ENCODE measurements at places on chromosomes 4 and X.

- no peak for DNase-seq
These were observed 107.1 kb downstream of the ANXA10 start for GRCh38 chr4:168199260-168199957.

- no peak for DNase-seq
These were observed 34.9 kb downstream of the STX18 start for GRCh38 chr4:4506961-4507360.

DNA sequence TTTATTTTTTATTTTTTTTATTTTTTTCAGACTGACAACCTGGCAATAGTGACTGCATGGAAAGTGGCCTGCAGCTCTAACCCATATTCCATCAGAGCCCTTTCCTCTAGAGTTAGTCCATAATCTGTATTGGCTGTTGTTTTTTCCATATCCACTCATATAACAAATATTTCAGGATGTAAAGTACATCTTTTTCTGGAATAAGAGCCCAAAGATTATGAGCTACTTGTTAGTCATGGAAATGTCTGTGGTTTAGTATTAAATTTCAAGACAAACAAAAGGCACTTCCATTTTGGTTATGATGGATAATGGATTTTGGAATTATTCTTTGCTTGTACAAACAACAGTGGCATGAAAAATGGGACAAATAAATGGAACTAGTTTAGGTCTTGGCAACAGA is 296.0 kb upstream of the HS3ST1 start:
- DNase-seq: no peak

GRCh38 chr4:164210377-164210776 is 543.6 kb upstream of the SMIM31 start:
- no peak for DNase-seq

DNA sequence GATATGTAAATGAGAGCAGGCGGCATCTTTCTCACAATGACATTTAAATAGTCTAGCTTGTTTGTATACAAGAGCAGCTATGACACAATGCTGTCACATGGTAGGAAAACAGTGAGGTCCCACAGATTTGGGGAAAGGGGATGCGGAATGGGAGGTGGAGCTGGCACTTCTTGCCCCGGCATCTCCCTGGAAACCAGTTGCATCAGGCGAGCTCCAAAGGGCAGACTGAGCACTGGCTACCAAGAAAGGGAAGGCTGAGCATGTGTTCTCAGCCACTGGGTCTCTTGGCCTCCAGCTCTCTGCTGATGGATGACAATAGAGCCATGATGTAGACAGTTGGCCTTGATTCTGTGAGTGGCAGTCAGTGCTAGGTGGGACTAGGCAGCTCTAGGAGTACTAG is 109.0 kb downstream of the UCHL1 start:
- no peak for DNase-seq

DNA sequence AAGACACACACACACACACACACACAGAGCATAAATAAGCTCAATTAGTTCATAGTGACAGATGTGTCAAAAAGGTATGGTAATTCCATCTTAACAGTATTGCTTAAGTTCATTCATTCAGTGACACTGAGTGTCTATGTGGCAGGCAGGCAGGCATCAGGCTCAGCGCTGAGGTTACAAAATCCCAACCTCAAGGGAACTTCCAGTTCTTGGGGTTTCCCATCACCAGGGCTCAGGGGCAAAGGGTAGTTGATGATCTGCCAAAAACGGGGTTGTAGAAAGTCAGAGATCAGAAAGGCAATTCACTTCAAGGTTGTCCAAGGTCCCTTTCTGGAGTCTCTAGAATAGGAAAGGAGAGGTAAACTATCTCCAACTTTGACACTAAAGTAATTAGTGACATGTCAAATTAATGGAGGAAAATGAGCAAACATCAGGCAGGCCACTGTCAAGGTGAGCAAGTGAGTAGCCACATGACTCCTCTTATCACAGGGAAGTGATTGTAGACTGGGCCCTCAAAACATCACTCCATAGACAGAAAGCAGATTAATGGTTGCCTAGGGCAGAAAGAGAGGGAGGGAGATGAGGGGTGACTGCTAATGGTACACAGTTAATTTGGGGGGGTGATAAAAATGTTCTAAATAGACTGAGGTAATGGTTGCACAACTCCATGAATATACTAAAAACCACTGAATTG is 41.8 kb downstream of the GPC4 start:
- no peak for DNase-seq

DNA sequence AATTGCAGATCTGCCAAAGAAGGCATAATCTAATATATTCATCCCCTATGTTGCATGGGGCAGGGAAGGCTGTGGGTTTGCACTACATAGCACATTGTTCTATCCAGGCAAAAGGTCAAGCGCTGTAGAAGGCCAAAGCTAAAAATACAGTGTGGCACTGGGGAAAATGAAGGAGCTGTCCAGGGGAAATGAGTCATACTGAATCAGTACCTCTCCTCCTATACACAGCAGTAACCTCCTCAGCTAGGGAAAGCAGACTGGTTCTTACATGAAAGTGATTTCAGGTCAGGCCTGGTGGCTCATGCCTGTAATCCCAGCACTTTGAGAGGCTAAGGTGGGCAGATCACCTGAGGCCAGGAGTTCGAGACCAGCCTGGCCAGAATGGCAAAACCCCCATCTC is 31.0 kb upstream of the SLC25A4 start:
- no peak for DNase-seq

GRCh38 chrX:48737940-48738339 is 23.6 kb upstream of the GLOD5 start:
- DNase-seq: no peak

- no peak for DNase-seq
These were observed 196.0 kb upstream of the PSAPL1 start for GRCh38 chr4:7630568-7631287.

DNA sequence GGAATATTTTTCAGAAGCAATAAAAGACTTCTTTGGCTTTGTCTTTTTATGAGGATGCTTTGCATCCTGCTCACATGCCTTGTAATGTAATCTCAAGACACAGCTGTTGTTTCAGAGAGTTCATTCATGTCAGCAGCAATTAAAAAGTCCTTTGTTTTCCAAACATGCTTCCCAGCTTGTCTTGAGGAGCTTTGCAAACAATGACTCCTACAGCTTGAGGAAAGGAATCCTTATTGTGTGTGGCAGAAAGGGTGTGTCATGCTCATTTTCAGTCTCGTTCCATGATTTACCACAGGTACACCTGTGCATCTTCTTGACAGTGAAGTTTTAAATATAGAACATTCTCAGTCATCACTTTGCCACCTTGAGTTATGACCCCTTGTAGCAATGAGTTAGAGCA is 139.2 kb upstream of the AADAT start:
- DNase-seq: no peak

DNA sequence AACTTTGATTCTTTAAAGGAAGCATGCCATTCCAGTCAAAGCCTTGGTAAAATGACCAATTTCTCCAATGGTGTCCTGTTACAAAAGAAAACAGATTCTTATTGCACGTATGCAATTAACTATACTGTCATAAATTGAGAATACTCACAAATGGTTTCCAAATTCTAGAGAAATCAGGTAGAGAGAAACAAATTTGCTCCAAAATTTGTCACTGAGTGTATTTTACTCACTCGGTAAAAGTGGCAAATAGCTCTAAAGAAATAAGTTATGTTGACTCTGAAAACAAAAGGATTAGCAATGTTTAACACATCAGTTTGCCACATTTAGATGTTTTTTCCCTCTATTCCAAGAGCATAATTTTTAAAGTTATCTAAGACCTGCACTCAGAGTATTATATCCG is 133.1 kb downstream of the DMD start:
- no peak for DNase-seq

- no peak for DNase-seq
These were observed 65.8 kb downstream of the PDLIM5 start for GRCh38 chr4:94517492-94517891.

GRCh38 chr4:94304365-94304971 is 38.2 kb downstream of the HPGDS start:
- no peak for DNase-seq

DNA sequence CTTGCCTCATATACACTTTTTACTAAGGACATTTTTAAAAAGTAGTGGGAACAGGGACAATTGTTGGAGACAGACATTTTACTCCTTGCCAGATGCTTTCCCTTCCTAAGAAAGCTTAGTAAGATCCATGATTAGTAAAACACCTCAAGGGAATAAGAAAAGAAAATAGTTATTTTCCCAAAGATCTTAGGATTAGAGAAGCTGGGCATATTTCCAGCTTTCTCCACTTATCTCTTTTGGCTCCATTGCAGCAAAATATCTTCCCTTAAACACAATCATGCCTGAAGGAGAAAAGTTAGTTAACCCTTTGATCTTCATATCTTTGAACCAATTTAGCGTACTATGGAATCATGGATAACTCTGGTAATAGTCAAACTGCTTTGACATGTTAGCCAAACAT is 257.9 kb downstream of the PCDH18 start:
- no peak for DNase-seq

- no peak for DNase-seq
These were observed 4.5 kb downstream of the DDX3X start for GRCh38 chrX:41338436-41338835.

DNA sequence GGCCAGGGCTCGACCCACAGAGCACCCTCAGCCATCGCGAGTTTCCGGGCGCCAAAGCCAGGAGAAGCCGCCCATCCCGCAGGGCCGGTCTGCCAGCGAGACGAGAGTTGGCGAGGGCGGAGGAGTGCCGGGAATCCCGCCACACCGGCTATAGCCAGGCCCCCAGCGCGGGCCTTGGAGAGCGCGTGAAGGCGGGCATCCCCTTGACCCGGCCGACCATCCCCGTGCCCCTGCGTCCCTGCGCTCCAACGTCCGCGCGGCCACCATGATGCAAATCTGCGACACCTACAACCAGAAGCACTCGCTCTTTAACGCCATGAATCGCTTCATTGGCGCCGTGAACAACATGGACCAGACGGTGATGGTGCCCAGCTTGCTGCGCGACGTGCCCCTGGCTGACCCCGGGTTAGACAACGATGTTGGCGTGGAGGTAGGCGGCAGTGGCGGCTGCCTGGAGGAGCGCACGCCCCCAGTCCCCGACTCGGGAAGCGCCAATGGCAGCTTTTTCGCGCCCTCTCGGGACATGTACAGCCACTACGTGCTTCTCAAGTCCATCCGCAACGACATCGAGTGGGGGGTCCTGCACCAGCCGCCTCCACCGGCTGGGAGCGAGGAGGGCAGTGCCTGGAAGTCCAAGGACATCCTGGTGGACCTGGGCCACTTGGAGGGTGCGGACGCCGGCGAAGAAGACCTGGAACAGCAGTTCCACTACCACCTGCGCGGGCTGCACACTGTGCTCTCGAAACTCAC is 3.6 kb downstream of the MID1IP1 start:
- DNase-seq: no peak

DNA sequence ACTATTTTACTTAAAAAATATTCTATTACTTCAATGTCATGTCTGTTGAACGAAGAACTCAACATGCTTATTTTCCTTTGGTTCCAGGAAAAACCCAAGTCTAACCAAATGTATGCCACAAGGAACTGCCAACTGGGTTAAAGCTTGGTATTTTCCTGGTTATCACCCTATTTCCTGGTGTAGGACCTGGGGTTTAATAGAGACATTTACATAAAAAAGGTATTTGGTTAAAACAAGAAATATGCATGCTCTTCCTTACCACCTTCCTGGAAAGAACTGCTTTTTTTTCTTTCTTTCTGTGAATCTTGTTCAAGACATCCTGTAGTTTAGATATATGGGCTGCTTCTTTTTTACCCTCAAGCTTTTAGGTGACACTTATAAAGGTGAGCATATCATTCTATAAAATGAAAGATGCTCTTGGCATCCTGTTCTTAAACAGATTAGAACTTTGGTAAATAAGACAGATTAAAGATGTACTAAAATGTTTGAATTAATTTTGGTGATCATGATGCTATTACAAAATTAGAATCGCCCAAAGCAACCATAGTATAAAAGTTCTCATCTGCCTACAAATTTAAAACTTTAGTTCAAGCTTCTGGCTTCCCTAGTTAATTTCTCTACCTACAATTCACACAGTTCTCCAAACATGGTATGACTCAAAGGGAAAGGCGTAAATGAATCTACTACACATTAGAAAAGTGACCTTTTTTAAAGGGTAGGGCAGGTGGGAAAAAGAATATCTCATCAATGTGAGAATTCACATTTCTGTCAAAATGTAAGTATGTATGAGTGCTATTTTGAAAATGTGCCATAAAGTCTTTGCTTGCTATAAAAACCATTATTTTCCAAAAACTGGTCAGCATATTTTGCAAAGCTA is 103.5 kb downstream of the CNOT6L start:
- no peak for DNase-seq

- DNase-seq: no peak
These were observed 19.4 kb downstream of the FAM9C start for GRCh38 chrX:13024986-13025385.

DNA sequence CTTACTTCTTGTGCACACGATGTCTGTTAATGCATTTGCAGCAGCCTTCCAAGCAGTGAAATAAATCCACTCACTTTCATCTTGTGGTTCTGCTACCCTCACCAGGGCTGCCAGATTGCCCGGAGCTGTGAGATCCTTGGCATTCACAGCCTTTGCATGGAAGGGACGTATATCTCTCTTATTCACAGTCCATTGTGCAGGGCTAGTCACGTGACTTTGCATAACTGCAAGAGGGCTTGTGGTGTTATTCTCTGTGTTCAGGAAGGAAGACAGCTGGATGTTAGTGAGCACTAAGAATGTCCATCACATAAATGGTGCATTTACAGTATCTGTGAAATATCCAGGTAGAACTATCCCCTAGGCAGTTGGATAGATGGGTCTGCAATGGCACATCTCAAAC is 96.5 kb upstream of the BEND4 start:
- DNase-seq: no peak

DNA sequence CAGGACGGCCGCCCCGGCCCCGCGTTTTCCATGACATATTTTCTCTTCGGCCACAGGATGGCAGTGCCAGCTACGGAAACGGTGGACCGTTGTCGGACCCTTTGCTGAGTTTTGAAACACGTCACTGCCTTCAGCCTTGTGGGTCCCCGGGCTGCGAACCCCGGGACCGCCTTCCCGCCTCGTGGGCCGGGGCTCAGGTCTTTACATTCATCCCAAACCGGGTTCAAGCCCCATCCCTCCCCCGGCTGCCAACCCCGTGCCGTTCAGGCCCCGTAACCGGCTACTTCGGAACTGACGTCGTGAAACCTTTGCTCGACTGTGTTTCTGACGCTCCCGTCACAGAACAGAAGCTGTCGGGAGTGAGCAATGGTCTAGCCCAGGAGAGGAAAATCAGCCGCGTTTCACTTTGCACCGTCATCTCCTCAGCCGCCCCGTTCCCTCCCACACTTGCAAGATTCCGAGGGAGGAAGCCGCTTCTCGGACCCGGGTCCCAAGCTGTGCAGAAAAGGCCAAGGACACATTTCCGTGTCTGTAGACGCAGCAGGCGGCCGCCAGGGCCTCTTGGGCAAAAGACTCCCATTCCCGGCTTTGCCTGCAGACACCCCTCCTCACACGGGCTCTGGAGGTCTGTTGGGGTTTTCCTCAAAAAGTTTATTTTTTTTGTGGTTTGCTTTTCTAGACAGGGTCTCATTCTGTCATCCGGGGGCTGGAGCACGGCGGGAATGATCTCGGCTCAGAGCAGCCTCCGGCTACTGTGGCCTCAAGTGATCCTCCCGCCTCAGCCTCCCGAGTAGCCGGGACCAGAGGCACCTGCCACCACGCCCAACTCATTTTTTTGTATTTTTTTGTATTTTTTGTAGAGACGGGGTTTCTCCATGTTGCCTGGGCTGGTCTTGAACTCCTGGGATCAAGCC is 41.4 kb upstream of the PPP2R3B start:
- no peak for DNase-seq

GRCh38 chrX:6917666-6918065 is 229.8 kb upstream of the STS start:
- no peak for DNase-seq

GRCh38 chr4:87180767-87181166 is 39.7 kb downstream of the KLHL8 start:
- no peak for DNase-seq
